ENCODE measurements at places on chromosomes 1 and 21.

- peak overlapping the region; percentile 96 for H3K27ac ChIP-seq
- H3K36me3 ChIP-seq, result no peaks in the 10 kb centered on the region
- DNase-seq, result peak; percentile 88
Measured at GRCh38 chr1:214552174-214552608, 789 bp upstream of the PTPN14 start.

- H3K4me1 ChIP-seq, result no peaks in the 10 kb centered on the region
- no peak overlapping the region for H3K4me3 ChIP-seq
- no peak overlapping the region for H3K27ac ChIP-seq
- peaks cover under 1% of the 10 kb centered on the region for H3K27me3 ChIP-seq
Measured at GRCh38 chr1:227994632-227995300, 12.0 kb upstream of the WNT3A start.

DNA sequence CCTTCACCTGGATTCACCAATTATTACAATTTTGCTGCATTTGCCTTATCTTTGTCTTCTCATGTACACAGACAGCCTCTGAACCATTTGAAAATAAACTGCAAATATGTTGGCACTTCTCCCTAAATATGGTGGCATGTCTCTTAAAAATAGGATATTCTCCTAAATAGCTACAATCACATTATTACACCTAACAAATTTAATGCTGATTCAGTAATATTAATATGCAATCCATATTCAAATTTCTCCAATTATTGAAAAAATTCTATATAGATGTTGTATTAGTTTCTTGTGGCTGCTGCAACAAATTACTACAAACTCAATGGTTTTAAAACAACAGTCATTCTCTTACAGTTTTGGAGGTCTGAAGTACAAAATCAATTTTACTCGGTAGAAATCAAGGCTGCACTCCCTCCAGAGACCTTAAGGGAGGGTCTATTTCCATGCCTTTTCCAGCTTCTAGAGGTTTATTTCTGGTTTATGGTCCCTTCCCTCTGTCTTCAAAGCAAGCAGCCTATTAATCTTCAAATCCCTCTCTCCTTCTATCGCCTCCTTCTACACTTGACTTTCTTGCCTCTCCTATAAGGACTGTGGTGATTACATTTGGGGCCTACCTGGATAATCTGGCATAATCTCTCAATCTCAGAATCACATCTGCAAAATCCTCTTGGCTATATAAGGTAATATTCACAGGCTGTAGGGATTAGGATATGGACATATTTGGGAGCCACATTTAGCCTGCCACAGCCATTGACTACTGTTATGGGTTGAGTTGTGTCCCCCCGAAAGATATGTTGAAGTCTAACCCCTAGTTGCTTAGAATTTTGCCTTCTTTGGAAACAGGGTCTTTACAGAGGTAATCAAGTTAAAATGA lies 52.5 kb upstream of the BOLA1 start:
- no peaks in the 10 kb centered on the region for H3K36me3 ChIP-seq
- no peak for DNase-seq
- H3K27ac ChIP-seq, result no peak overlapping the region
- H3K4me3 ChIP-seq, result no peak overlapping the region
- no peaks in the 10 kb centered on the region for H3K27me3 ChIP-seq

DNA sequence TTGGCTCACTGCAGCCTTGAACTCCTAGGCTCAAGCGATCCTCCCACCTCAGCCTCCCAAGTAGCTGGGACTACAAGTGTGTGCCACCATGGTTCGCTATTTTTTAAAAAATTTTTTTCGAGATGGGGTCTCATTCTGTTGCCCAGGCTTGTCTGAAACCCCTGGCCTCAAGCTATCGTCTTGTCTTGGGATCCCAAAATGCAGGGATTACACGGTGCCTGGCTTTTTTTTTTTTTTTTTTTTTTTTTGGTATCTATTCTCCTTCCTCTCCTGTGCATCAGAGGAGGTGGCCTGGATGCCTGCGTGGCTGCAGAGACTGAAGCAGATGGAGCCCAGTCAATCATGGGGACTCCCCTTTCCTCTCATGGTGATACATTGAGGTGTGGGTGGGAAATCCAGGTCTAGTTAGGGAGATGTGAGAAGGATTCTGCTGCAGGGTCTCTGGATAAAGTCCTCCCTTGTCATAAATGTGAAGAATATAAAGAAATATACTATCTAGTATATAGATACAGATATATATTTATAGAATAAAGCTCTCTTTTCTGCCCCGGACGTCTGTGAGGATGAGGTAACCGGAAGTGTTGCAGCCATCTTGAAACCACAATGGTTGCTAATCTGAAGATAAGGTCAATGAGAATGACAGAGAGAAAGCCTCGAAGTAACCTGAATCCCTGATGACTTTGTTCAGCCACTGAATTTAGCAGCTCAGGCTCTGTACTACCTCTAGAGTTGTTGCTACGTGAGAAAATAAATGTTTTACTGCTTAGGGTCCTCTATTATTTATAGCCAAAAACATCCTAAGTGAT lies 19.5 kb upstream of the RGSL1 start:
- H3K36me3 ChIP-seq, result no peaks in the 10 kb centered on the region
- H3K27me3 ChIP-seq, result 0 out of 2 replicates have a peak, but pooled peaks cover 5% of the 10 kb centered on the region
- no peak for DNase-seq
- H3K27ac ChIP-seq, result no peak overlapping the region
- no peak overlapping the region for H3K4me3 ChIP-seq

DNA sequence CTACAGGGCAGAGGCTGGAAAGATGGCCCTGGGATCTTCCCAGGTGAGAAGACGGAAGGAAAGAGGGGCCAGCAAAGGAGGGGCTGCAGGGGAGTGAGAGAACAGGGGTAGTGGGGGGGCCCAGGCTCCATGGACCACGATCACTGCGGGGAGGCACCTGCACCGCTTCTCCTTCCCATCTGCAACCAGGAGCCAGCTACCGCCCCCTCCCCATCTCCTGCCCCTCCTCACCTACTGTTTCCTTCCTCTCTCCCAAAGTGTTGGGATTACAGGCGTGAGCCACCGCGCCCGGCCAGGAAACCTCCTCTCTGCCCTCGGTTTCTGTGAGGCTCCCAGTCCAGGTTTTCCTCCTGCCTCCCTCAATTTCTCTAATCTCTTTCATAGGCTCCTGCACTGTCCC lies 19.4 kb downstream of the KIAA2013 start:
- no peaks in the 10 kb centered on the region for H3K4me1 ChIP-seq
- H3K27me3 ChIP-seq, result no peaks in the 10 kb centered on the region
- no peak overlapping the region for H3K27ac ChIP-seq
- H3K36me3 ChIP-seq, result no peaks in the 10 kb centered on the region
- H3K4me3 ChIP-seq, result no peak overlapping the region

GRCh38 chr1:54934869-54935268 lies 45.6 kb upstream of the TMEM61 start:
- no peaks in the 10 kb centered on the region for H3K27me3 ChIP-seq
- DNase-seq, result peak; percentile 93
- no peak overlapping the region for H3K4me3 ChIP-seq
- peaks cover 35% of the 10 kb centered on the region for H3K4me1 ChIP-seq
- no peaks in the 10 kb centered on the region for H3K36me3 ChIP-seq
- H3K27ac ChIP-seq, result peak overlapping the region; percentile 72

- H3K27me3 ChIP-seq, result no peaks in the 10 kb centered on the region
- no peak overlapping the region for H3K27ac ChIP-seq
- DNase-seq, result no peak
- H3K4me3 ChIP-seq, result no peak overlapping the region
Measured at GRCh38 chr1:59396387-59396786, 99.5 kb downstream of the FGGY start.

GRCh38 chr1:46302641-46303037 lies 777 bp downstream of the LRRC41 start:
- H3K4me1 ChIP-seq, result peaks cover 23% of the 10 kb centered on the region
- peak; percentile 64 for DNase-seq
- peak overlapping the region; percentile 97 for H3K27ac ChIP-seq
- no peaks in the 10 kb centered on the region for H3K27me3 ChIP-seq

DNA sequence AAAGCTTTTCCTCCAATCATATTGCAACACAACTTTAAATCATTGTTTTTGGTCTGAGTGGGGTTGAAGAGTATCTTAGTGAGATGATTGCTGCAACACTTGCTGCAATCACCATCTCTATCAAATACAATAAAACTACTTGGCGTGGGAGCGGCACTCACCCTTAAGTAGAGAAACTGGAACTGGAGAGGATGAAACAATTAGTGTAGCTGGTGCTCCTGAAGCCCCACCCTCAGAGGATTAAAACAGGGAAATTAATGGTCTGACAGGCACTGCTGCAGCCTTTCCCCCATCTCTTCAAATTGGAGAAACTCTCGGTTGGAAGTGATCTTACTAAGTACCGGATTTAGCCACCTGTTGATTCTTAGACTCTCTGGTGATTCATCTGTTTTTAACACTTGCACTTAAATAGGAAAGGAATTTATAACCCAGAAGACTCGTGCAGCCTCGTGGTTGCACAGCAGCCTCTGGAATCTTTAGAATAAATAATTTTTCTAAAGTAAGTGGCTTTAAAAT lies 80.5 kb upstream of the KIF26B start:
- H3K27me3 ChIP-seq, result no peaks in the 10 kb centered on the region
- no peaks in the 10 kb centered on the region for H3K36me3 ChIP-seq
- no peak overlapping the region for H3K4me3 ChIP-seq
- H3K27ac ChIP-seq, result no peak overlapping the region
- H3K4me1 ChIP-seq, result peaks cover 5% of the 10 kb centered on the region

- H3K36me3 ChIP-seq, result no peaks in the 10 kb centered on the region
- no peaks in the 10 kb centered on the region for H3K4me1 ChIP-seq
- no peak overlapping the region for H3K27ac ChIP-seq
- no peak overlapping the region for H3K4me3 ChIP-seq
Measured at GRCh38 chr1:223017291-223017690, 125.8 kb downstream of the TLR5 start.
